ENCODE measurements at places on chromosomes 6 and 20.

DNA sequence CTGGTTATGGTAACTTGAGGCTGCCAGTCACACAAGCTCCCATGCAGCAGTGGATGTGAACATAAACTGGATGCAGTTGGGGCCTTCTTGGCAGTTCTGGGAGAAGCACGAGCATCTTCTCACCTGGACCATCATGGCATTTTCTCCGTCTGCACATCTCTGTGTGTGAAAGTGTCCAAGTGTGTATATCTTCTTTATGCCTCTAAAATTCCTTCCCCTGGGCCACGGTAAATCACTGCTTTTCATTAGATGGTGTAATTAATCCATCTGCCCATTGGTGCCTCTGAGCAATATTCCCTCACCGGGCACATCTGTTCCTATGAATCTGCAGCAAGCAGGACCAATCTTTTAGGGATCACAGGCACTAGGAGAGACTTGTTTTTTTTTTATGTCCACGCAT lies 138.0 kb downstream of the MAP3K7 start:
- DNase-seq: no peak

DNA sequence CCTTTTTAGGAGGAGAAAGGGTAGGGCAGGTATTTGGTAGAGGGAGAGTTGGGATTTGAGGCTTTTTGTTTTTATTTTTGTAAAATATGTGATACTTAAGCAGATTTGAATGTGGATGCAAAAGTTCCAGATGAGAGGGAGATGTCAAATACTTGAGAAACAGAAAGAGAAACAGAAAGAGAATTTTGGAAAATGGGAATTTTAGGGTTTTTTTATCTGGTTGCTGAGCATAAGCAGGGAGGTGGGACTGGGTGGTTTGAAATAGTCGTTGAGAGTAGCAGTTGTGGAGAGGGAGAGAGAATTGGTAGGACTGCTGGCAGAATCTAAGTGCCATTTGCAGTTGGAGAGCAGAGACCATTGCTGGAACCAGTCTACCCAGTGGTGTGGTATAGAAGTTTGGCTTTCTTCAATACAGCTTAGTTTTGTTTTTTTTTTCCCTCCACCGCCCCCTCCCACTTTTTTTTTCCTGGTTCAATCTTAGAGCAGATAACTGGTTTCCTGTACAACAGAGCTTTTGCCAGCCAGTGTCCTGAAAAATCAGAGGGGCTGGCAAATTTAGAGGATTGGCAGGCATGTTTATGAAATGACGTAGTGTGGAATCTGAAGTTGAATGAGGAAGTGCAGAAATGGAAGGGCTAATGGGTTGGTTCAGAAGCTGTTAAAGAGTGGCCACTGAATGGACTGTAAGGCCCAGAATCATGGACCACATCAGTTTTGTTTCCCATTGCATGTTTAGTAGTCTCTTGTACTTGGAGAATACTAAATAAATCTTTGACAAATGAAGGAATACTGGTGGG lies 68.7 kb downstream of the ATRN start:
- DNase-seq: no peak

- DNase-seq: no peak
These were observed 129.9 kb downstream of the DOK5 start for GRCh38 chr20:54605319-54605718.

DNA sequence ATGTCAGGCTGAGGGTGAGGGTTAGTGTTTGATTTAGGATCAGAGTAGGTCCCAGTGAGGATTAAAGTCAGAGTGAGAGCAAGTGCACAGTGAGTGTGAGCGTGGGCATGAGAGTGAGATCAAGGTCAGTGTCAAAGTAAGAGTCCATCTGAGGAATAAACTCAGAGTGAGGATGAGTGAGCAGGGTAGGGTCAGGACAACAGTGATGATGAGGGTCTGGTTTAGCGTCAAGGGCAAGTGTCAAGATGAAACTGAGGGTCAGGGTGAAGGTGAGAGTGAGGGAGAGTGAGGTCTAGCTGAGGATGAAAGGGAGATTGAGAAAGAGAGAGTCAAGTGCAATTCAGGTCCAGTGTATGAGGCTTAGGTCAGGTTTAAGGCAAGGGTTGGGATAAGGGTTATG lies 7.7 kb upstream of the ZNF343 start:
- no peak for DNase-seq

DNA sequence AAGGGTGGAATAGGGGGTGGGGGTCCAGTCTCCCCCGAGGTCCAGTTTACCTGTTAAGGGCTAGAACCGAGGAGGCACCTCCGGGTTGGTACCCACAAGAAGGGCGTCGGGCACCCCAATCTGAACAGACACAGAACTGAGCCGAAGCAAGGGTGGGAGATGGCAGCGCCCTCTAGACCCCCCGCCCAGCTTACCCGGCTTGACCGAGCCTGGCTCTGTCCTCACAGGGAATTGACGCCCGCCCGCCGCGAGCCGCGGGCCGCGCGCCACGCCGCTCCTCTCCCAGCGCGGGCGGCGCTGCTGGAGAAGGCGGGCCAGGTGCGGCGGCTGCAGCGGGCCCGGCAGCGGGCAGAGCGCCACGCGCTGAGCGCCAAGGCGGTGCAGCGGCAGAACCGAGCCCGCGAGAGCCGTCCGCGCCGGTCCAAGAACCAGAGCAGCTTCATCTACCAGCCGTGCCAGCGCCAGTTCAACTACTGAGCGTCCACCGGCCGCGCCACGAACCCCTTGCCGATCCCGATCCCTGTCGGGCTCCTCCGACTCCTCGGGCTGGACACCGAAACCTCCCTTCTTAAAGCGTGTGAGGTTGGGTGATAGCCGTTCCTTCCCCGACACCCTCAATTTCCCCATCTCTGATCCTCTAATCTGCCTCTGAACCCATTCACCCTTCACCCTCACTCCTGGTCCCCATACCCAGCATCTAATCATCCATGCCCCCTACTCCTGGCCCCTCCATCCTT lies 5.9 kb downstream of the TP53INP2 start:
- DNase-seq: peak; percentile 48

GRCh38 chr20:57544838-57545564 lies 15.9 kb upstream of the PCK1 start:
- no peak for DNase-seq

DNA sequence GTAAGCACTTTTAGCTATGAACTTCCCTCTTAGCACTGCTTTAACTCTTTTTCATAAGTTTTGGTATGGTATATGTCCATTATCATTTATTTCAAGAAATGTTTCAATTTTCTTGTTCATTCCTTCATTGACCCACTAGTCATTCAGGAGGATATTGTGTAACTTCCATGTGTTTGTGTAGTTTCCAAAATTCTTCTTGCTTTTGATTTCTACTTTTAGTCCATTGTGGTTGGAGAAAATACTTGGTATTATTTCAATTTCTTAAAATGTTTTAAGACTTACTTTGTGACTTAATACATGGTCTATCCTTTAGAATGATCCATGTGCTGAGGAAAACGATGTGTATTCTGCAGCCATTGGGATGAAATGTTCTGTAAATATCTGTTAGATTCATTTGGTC lies 176.5 kb downstream of the CENPW start:
- no peak for DNase-seq

GRCh38 chr6:138620630-138621029 lies 121.3 kb upstream of the NHSL1 start:
- DNase-seq: no peak

DNA sequence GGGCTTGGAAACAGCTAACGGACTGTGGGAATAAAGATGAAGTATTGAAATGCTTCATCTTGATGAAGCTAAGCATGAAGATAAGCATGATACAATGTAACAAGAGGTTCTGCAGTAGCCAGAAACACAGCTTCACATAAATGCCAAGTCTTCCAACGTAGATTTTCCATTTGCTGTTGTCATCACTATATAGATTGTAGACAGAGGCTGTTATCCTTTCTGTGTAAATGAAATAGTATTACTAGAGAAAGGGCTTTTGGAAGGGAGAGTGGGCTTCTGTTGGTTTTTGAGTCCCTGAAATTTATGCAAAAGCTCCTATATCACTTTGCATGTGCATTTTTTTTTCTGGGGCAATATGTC lies 649.0 kb downstream of the RNF144B start:
- no peak for DNase-seq

Measured in right renal cortex interstitium (tissue), 3 donors.